ENCODE measurements at places on chromosomes 12 and 14. TPM values are rescaled to one million over a fixed set of nuclear protein-coding genes. Genes with fewer than 3 reads are reported as not detected.

OTOGL gene
- 0.62 TPM for total RNA-seq

CYP46A1 gene
- 2.3 TPM for total RNA-seq

PRH2 gene
- 0.62 TPM for total RNA-seq

STON2 gene
- 38.8 TPM for total RNA-seq

MANSC4 gene
- total RNA-seq: 0.47 TPM

P2RX2 gene
- not detected for total RNA-seq

ATXN7L3B gene
- 88.0 TPM for total RNA-seq

ERP27 gene
- total RNA-seq: not detected

ACAD10 gene
- 11.1 TPM for total RNA-seq

PMEL gene
- total RNA-seq: not detected

CLECL1 gene
- not detected for total RNA-seq

LRTM2 gene
- 4.5 TPM for total RNA-seq

C12orf54 gene
- not detected for total RNA-seq

AMDHD1 gene
- 0.31 TPM for total RNA-seq

CIDEB gene
- 3.4 TPM for total RNA-seq

ANKRD33 gene
- total RNA-seq: not detected

SOS2 gene
- 83.6 TPM for total RNA-seq
